ENCODE measurements at places on chromosomes 2 and 18.

DNA sequence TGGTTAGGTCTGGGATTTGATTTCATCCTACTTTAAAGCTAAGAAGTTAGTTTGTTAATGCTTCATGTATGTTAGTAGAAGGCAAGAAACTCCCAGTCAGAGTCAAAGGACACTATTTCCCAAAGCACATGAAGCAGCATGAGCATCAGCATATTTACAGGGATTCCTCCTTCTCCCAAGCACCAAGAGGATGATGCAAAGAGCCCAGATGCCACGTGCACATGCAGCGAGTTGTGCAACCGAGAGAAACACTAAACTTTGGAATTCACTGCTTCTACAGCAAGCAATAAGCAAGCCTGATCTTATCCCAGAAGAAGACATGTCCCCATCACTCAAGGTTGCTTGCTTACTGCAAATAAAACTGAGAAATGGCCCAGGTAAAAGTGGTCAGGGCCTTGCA lies 32.5 kb downstream of the CPO start:
- no peak for DNase-seq

- DNase-seq: peak; percentile 34
Observed at GRCh38 chr2:191566344-191566743, 111.6 kb upstream of the NABP1 start.

DNA sequence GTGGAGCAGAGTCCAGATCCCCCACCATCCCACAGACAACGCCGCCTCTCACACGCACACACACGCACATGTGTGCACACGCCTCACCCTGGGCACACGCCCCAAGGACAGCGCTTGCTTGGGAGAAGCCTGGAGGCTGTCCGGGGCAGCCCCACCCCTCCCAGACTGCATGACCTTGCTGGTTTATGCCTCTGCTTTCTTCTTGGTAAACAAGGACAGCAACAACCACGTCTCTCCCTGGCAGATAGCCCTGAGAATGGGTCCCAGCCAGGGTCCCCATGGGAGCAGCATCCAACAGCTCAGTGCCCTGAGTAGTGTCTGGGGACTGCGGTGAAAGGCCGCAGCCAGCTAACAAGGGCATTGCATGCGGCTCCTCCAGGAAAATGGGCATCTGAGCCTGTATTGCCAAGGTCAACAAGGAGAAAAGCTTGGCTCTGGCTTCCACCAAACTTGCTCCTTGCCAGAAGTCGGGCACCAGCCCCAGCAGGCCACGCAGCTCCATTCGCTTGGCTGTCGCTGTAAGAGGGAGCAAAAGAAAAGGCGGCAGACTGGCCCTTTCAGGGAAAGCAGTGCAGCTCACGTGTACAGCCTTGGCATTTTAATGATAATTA lies 234.6 kb downstream of the EIPR1 start:
- no peak for DNase-seq

DNA sequence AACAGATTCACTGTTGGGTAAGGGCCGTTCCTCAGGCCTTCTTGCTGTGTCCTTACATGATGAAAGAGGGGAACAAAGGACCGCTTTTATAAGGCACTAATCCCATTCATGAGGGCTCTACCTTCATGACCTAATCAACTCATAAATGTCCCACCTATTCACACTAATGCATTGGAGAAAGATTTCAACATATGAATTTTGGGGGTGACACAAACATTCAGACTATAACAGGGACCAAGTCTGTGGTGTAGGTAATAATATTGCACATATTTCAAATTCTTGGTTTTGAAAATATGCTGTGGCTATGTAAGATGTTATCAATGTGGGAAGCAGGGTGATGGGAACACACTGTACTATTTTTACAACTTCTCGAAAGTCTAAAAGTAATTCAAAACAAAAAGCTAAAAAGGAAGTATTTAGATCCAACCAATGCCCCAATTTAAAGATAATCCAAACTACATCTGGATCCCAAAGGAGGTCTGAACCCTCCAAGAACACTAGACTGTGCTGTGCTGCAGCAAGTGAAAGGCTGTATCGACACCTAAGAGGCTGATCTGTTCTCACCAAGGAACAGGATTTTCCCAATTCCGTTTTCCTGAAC lies 82.4 kb upstream of the TGIF1 start:
- DNase-seq: no peak

- no peak for DNase-seq
Observed at GRCh38 chr2:170218456-170218855, 40.5 kb downstream of the MYO3B start.

- no peak for DNase-seq
Observed at GRCh38 chr2:187313831-187314230, 134.2 kb downstream of the CALCRL start.

GRCh38 chr2:201149064-201149820 lies 33.3 kb downstream of the CFLAR start:
- no peak for DNase-seq

DNA sequence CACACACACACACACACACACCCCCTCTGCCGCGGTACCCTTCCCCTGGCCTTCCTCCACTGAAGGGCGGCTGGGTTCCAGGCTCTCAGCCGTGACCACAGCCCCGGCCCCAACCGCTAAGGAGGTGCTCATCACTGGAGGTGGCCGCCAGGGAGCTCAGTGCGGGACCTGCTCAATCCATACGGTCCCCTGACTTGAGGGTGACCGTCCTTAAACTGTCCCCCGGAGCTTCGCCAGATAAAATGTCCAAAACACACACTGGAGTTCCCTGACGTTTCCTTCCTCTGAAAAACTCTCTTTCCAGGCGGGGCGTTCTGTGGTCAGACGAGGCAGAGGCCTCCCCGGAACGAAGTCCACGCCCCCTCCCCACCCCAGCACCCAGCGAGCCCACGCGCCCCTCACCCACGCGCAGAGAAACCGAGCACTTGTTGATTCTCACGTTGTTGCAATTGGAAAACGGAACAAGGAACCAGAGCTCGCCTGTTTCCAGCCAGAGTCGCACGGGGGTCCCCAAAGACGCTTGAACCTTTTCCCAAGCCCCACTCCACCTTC lies 1.4 kb downstream of the MBP start:
- no peak for DNase-seq

DNA sequence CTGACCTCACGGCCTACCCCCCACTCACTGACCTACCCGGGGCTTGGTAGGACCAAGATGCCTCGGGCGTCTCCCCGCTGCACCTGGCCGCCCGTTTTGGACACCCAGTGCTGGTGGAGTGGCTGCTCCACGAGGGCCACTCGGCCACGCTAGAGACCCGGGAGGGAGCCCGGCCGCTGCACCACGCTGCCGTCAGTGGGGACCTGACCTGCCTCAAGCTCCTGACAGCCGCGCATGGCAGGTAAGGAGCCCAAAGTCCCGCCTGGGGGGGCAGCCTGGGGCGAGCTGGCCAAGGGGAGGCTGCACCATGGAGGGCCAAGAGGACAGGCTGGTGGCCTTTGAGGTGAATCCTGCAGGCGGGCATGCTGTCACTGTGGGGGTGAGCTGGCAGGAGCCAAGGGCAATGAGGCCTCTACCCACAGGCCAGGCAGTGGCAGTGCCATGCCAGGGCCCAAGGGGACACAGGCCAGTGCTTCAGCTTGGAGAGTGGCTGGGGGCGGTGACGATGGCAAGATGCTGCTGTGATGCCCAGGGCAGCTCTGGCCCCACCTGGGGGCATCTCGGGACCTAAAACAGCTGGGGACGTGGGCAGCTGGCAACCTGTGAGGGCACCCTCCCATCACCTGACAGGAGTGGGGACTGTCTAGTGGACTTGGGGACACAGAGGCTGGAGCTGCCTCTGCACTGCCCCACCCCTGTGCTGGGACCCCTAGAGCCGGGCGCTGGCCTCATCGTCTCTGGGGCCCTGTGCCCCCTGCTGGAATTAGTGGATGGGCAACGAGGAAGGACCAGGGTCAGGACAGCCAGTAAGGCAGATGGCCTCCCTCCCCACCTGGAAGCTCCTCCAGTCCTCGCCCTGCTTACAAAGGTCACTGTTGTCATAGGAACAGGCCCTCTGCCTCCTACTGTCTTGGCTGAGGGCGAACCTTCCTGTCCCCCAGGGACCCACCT lies 2.0 kb downstream of the ESPNL start:
- no peak for DNase-seq

DNA sequence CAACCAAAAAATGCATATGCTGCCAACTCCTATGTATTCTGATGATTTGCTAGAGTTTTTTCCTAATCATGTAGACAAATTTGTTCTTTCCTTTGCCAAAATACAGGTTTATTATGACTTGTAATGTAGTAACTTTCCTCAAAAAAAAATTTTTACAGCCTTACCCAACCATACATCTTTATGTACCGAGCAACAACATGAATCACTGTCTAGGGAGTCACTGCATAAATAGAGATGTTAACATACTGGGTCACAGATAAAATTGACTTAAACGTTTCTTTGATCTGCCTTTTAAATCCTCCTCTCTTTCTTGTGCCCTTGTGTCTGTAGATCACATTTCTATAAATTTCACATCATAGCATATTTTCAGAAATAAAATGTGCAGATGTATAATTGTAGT lies 143.6 kb downstream of the MBD2 start:
- no peak for DNase-seq

- DNase-seq: no peak
Observed at GRCh38 chr2:196291873-196292800, 120.8 kb upstream of the STK17B start.

- peak; percentile 40 for DNase-seq
Observed at GRCh38 chr2:98385050-98385699, 38.9 kb downstream of the CNGA3 start.

GRCh38 chr18:78305789-78306188 lies 673.8 kb upstream of the SALL3 start:
- DNase-seq: no peak

GRCh38 chr2:145495590-145495989 lies 975.7 kb upstream of the ZEB2 start:
- no peak for DNase-seq

DNA sequence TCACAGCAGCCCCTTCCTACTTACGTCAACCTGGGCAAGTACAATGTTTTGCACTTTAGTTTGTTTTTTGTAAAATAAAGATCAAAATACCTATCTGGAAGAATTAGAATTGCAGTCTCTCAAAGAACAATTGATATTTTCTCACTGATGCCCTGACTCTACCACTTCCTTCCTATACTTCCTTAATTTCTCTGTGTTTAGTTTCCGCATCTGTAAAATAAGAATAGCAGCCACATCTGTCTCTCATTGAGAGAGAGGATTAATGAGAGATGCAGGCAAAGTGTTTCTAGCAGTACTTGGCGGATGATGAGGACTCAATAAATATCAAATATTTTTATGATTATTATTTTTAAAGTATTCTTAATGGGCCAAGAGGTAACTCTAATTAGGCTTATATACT lies 122.6 kb upstream of the PIEZO2 start:
- DNase-seq: no peak

DNA sequence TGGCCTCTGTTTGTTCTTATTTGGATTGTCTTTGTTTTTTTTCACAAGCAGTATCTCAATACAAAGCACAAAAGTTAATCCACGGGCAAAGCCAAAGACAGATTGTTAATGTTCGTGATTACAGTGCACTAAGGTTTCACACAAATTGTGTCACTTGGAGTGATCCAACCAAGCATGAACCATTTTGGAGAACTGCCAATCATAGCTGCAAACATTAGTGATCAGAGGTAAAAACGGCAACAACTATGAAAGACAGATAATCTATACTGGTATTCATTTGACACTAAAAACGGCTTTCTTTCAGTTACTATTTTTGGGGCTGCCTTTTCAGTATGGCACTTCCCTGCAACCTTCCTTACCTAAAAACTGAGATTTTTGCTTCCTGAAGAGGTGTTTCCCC lies 213.1 kb upstream of the GULP1 start:
- no peak for DNase-seq

- DNase-seq: no peak
Observed at GRCh38 chr2:54058449-54058848, 57.0 kb upstream of the ACYP2 start.

GRCh38 chr2:179991344-179991743 lies 15.8 kb downstream of the CWC22 start:
- no peak for DNase-seq

All from T1000 (cell line).